ENCODE measurements at places on chromosomes 12 and 14.
A peak's percentile ranks its signal among the peaks of the same experiment; 100 is the strongest.

DNA sequence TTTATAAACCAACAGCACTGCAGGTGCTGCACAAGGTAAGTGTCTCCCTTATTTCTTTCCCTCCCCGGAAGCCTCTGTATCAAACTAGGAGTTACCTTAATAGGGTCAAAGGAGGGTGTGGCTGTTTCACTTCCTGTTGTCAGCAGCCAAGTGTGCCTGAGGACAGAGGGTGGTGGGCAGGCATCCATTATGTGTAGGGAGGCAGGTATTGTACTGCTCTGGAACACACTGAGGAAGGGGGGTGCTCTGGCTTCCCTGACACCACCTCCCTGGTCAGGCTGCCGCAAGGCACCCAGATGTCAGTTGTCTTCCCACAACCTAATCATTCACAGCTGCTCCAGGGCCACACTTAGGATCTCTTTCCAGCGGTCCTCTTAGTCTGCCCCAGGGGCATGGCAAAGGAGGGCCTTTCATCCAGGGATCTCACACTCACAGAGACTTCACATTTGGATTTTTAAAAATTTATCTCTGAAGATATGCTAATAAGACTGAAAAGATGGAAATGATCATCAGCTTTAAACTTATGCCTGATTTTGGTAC is 132.0 kb upstream of the ARHGAP5 start:
- DNase-seq = no peak

- DNase-seq = peak; percentile 57
Measured at GRCh38 chr14:80587096-80587724, 354.3 kb downstream of the CEP128 start.

GRCh38 chr12:42143452-42144157 is 1.1 kb downstream of the GXYLT1 start:
- peak; percentile 25 for DNase-seq

DNA sequence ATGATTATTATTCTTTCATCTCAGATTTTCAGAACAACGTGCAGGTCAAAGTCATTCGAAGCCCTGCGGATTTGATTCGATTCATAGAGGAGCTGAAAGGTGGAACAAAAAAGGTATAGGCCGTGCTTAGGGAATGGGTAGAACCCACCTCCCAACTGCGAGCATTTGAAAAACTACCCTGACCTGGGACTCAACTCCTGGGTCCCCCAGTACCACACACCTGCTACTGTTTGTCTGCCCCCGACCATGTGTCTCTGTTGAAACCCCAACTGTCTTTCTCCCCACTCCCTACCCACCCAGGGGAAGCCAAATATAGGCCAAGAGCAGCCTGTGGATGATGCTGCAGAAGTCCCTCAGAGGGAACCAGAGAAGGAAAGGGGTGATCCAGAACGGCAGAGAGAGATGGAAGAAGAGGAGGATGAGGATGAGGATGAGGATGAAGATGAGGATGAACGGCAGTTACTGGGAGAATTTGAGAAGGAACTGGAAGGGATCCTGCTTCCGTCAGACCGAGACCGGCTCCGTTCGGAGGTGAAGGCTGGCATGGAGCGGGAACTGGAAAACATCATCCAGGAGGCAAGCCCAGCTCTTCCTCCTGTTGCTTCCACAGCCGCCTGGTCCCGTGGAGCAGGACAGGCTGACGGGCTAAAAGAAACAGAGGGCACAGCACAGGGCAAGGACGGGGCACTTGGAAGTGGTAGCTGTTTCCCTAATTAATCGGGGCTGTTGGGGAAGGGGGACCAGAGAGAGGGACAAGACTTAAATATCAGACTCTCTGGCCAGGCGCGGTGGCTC is 20.5 kb downstream of the AGAP2 start:
- DNase-seq = no peak

- DNase-seq = peak; percentile 59
Measured at GRCh38 chr14:96085369-96085768, 46.2 kb downstream of the C14orf132 start.

DNA sequence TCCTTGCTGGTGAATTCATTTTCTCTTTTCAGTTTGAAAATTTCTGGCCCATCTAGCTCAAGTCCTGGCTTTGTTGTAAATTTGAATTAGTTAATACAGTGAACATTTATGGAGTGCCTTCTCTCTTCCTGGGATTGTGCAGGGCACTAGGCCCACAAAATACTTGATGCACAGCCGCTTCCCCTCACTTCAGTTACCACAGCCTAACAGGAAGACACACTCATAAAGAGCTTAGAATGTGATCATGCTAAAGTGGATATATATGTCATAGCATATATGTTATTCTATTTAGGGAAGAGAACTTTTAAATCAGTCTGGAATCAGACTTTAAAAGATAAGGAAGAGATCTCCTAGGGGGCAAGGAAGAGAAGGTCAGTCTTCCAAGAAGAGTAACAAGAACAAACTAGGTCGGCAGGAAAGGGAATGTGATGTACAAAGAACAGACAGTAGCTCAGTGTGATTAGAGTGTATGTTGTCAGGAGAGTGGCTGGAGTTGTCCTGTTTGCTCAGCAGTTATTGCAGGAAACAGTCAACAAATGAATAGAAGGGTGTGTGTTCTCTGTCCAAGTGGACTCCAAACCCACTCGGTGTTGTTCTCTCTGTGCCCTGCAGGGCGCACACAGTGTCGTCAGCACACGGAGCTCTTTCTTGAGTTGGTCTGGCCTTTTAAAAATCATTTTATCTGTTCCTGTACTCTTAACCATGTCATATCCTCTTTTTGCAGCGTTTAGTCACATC is 74.4 kb downstream of the DAAM1 start:
- no peak for DNase-seq

GRCh38 chr14:105844810-105845724 is 318.7 kb downstream of the TMEM121 start:
- no peak for DNase-seq

GRCh38 chr12:31832740-31833729 is 104.2 kb upstream of the AMN1 start:
- peak; percentile 16 for DNase-seq

DNA sequence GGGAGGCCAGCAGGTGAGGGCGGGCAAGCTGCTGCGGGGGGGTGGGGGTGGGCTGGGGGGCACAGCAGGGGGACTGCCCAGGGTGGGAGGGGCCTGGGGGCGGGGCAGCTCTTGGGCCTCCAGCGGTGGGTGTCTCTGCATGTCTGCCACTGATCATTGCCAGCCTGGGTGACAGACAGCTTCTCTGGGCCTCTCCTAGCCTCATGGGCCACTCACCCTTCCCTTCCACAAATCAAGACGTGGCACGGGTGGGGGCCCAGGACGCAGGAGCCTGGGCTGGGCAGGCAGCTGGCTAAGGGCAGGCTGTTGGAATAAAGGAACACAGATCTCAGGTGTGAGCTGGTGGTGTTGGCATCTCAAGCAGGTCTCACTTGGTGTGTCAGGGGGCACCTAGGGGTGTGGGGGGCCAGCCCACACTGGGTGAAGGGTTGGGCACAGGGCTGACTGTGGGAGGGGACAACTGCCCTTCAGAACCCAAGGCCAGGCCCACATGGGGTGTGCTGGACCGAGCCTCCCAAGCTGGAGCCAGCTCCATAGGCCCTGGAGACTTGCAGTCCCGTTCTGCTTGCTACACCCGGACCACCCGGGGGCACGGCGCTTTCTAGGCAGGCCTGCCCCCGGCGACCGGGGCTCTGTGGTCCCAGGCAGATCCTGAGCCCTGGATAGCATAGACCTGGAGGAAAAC is 3.0 kb downstream of the TEDC1 start:
- DNase-seq = no peak

DNA sequence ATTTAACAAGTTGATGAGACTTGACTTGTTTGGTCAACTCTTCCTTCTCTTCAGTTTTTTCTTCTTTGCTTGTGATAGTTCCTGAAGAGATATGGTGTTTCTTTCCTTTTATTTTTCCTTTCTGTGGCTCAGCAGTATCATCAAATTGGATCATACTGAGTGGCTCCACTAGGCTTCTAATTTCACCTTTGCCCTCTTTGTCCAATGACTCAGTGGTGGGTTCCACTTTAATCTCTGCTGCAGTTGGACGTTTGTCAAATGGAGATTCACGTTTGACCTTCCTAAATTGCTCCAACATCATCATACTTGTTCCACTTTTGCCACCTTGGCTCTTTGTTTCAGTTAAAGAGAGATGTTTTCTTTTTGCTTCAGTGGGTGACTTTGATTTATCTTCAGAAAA is 41.5 kb downstream of the FAM186A start:
- DNase-seq = no peak

GRCh38 chr12:120067901-120068300 is 48.7 kb downstream of the RAB35 start:
- no peak for DNase-seq

DNA sequence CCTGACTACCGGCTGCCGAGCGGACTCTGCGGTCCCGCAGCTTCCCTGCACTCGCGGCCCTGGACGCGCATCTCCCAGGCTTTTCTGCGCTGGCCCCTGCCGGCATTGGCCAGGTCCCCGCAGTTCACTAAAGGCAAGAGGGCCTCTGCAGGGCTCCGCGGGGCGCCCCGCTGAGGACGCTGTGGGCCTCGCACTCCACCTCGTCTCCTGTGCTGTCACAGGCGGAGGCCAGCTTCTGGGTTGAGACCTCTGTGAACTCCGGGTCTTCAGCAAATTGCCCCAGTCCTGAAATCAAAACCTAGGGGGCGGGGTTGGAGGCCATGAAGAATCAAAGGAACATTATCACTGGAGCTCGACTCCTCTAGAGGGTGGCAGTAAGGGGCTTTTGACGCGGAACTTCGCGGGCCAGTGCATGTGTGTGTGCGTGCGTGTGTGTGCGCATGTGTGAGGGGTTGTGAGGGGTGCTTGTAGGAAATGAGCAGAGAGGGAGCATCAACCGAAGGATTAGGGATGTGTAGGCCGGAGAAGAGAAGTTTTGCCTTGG is 68.5 kb upstream of the CAPRIN2 start:
- no peak for DNase-seq

DNA sequence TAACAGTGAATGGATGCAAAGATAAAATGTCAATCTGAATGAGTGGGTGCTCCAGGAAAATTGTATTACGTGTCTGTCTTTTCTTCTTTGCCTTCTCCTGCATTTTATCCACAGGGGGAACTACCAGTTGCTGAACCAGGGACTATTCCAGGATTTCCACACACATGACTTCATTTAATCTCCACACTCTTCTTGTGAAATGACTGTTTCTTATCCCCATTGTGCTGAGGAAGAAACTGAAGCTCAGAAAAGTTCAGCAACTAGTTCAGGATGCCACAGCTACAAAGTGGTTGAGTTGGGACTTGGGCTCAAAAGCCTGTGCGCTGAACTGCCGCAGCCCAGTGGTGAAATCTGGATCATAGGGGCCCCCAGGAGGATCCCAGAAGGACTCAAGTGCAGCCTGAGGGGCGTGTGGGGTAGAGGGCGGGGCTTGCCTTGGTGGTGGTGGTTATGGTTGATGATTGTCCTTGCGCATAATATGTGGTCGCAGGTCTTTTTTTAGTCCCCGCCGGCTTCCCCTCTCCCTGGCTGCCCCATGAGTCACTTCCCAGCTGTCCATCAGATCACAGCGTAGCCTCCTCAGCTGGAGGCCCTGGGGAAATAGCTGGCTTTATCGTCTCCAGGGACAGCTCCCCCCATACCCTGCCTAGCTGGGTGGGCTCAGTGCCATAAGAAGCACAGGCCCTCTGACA is 235.2 kb upstream of the CRY1 start:
- DNase-seq = peak; percentile 73

- no peak for DNase-seq
Measured at GRCh38 chr12:110458756-110459155, 8.6 kb upstream of the ARPC3 start.

DNA sequence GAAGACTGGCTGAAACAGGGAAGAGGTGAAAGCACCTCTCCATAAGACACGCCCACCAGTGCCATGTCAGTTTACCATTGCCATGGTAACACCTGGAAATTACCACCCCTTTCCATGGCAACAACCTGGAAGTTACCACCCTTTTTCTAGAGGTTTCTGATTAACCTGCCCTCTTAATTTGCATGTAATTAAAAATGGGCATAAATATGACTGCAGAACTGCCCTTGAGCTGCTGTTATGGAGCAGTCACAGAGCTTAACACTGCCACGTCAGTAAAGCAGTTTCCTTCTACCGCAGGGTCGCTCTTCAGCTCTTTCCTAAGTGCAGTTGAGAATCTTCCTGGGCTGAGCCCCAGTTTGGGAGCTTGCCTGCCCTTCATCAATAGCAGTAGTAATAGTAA is 55.2 kb downstream of the RASSF3 start:
- peak; percentile 18 for DNase-seq

DNA sequence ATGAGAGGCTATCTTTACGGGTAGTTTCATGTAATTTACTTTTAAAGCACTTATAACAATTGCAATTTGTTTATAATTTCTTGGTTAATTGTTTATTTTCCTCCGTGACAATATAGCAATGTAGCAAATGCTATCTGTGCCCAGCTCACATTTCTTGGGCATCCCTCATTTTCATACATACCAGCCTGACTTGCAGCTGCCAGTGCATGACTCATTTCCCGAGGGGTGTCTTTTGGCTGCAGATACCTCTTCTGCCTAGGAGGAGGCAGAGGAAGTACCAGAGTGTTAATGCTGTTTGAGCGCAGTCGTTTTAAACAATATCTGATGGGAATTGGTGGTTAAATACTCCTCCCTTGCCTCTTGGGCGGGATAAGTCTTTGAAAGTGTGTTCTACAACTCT is 104.2 kb upstream of the ABCD2 start:
- peak; percentile 22 for DNase-seq

- DNase-seq = peak; percentile 44
Measured at GRCh38 chr12:53251477-53252348, 16.4 kb upstream of the ESPL1 start.

DNA sequence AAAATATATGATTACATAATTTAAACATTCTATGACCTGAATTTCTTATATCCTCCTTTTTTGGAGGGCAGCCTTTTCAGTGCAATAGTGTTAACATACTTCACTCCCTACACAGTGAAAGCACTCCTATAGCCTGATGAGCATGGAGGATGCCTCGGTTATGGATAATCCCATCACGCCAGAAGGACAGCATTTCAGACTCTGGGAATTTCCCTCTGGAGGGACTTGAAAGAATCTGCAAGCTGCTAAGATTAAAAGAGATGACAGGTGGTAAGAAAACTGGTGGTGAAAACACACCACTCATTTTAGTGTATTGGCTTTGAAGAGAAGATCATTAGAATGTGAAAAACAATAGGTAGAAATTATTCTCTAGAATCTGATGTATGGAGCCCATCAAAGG is 99.3 kb upstream of the LMNTD1 start:
- no peak for DNase-seq

DNA sequence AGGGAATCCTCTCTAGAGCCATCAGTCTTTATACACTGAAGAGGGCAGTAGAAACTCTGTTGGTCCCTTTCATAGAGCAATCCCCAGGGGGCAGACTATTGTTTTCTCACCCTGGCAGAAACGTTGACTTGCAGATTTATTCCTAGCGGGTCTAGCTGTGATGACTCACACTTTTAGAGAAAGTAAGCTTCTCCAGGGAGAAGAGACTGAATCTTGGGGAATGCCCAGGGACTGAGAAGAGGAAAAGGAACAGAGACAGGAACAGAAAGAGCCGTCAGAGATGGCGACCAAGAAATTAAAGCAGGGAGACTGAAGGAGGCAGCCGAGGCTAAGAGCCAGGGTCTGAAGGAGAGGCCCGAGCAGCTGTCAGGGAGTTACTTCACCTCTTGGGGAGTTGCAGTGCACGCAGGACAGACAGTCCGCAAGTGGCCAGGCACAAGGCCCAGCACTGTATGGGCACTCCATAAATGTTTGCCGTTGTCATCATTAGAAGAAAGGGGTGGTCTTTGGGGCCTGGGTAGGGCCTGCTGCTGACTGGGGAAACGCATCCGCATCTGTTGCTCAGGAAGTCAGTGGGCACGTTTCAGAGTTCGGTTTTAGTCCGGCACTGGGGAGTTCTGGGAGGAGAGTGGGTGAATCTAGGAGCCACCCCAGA is 13.0 kb downstream of the PLEKHG6 start:
- peak; percentile 88 for DNase-seq

GRCh38 chr14:99509871-99510555 is 28.8 kb downstream of the CCNK start:
- no peak for DNase-seq

- no peak for DNase-seq
Measured at GRCh38 chr14:75521415-75522199, 662 bp upstream of the BATF start.
